ENCODE measurements at places on chromosomes 2 and 18.

GRCh38 chr2:79128406-79128805 is 8.1 kb downstream of the REG1A start:
- no peak for DNase-seq

DNA sequence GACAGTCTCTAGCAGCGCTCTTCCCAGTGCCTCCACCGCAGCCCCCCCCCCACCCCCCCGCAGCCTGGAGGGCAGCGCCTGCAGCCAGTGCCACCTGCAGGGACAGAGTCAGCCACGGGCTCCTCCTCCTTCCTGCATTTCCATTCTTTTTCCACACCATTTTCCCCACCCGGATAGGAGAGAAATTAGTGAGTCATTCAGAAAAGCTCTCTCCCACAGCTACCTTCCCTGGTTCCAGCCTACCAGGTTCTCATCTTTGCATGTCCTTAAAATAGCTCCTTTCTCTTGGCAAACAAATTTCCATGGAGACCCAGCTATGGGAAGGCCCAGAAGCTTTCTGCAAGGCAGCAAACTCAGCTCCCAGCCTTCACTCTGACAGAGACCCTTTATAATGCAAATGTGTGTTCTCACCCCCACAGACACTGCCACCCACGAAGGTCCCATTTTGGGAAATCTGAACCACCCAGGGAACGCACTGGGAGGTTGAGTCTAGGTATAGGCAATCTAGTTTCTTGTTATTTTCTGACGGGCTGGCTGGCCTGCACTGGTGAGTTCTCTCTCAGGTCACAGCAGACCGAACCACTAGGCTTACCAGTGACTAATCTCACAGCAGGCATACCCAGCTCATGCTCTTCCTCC is 41.8 kb upstream of the ATG16L1 start:
- no peak for DNase-seq

- DNase-seq = no peak
Observed at GRCh38 chr2:104845552-104845931, 8.4 kb upstream of the POU3F3 start.

- no peak for DNase-seq
Observed at GRCh38 chr2:220410296-220410695, 782.9 kb downstream of the SLC4A3 start.

DNA sequence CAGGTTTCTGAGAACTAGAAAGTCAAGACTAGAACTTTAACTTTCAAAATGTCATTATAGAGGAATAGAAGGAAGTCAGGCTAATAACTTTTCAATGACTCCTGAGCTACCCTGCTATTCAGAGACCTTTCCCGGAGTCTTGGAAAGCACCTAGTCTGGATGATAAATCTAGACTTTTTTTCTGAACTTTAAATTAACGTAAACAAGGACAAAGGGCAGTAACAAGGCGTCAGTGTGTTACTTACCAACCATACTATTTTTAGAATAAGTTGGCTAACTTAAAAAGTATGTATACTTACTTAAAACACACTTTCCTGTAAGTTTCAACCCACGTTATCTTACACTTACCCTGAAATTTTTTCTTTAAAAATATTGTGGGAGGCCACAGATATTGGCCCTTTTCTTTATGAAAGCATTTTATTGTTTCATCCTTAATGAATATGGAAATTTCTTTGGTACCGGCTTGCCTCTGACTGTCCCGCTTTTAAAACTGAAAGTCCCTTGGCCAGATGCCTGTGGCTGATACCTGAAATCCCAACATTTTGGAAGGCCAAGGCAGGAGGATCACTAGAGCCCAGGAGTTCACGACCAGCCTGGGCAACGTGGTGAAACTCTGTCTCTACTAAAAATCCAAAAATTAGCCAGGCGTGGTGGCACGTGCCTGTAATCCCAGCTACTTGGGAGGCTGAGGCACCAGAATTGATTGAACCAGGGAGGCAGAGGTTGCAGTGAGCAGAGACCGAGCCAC is 9.7 kb downstream of the PMAIP1 start:
- DNase-seq = no peak

DNA sequence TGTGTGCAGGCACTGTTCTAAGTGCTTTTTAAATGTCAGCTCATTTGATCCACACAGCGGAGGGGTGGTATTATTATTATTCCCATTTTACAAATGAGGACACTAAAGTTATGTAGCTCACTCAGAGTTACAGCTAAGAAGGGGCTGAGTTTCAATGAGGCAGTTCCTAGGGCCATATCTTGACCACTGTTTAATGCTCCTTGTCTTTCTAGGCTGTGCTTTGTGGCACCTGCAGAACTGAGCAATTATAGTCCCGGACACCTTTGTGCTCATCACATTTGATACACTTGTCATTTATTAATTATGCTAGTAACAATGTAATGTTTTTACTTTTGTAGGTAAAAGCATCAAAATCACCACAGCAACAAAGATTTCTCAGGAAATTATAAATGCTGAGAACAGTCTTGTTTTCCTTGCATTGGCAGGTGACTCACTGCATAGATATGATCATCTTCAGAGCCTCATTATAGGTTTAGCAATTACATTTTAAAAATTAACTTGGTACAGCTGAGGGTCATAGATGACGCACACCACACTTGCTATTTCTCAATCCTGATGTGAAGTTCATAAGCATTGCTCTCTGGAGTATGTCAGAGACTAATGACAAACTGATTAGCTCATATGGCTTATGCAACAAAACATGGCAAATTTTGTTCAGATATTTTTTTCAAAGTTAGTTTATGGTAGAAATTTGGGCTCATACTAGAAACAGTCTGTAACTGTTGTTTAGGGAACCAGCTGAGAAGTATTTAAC is 366.8 kb downstream of the TGIF1 start:
- no peak for DNase-seq

DNA sequence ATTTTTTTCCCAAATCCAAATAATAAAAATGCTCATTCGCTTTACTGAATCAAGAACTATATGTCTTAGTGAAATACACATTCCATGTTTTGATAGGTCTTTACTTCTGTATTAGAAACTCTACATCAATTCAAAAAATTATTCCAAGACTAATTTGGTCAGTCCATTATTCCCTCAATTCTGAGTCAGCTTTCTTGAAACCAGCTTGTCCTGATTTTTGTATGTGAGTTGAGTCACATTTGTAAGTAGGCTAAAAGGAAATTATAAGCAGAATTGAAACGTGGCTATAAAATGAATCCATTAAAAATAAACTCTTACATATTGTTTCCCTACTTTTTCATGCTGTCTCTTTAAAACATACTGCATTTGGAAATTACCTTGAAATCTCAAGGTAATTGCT is 113.0 kb downstream of the DNER start:
- no peak for DNase-seq

- DNase-seq = no peak
Observed at GRCh38 chr18:37218022-37218590, 347.5 kb downstream of the CELF4 start.

GRCh38 chr18:56789004-56789888 is 138.1 kb downstream of the WDR7 start:
- DNase-seq = no peak

GRCh38 chr18:8247700-8248099 is 361.5 kb upstream of the RAB12 start:
- no peak for DNase-seq

DNA sequence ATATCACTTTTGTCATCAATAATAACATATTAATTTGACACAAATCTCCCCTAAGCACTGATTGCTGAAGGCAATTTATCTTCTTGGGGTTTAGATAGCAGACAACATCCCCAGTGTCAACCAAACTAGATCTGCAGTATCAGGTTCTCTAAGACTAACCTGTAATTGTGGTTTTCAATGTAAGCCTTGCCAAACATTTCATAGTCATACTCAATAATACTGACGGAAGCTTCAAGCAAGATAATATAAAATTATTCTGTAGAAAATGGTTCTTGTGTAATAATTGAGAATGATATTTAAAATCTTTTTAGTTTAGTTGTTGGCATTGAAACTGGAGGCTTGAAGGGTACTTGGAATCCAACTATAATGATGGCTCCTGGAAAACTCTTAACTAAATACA is 186.3 kb downstream of the RIT2 start:
- DNase-seq = no peak

DNA sequence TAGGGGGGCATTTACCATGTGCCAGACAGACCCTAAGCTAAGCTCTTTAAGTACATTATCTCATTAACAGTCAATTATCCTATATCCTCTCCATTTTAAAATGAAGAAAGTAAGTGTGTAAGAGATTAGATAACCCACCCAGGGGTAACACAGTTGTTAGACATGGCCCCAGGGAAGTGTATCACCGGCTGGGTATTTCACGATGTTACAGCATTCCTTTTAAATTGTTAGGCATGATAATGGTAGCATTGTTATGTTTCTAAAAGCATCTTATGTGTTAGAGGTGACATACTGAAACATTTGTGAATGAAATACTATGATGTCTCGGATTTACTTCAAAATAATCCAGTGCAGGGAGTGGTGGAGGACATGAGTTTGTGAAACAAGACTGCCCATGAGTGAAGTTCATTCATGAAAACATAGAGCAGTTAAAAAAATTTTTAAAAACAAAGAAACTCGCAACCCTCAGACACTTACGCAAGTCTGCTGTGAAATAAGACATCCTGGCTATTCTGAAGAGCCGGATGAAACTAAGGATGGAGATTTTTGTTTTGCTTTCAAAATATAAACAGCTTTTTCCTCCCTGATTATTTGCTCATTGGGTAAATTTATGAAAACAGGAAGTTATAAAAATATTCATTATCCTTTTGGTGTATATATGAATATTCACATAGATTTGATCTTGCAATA is 54.9 kb downstream of the IL1RL2 start:
- no peak for DNase-seq

GRCh38 chr18:68219274-68219673 is 495.6 kb downstream of the TMX3 start:
- DNase-seq = no peak

DNA sequence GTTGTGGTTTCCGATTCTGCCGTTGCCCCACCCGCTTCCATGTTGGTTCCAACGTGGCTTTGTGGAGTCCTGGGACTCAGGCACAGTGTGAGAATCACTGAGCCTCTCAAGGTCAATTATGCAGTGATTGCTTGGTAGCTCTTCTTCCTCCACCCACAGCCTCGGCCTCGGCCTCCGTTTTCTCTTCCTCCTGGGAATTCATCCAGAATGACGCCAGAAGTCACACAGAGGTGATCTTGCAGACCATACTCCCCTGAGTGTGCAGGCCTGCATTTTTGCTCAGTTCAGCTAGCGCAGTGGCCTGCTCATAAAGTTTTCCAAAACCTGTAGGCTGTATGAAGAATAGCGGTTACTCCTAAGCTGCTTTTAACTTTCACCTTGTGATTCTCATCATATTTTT is 273.3 kb downstream of the GBX2 start:
- no peak for DNase-seq

GRCh38 chr2:165857876-165858275 is 63.8 kb upstream of the GALNT3 start:
- DNase-seq = no peak

DNA sequence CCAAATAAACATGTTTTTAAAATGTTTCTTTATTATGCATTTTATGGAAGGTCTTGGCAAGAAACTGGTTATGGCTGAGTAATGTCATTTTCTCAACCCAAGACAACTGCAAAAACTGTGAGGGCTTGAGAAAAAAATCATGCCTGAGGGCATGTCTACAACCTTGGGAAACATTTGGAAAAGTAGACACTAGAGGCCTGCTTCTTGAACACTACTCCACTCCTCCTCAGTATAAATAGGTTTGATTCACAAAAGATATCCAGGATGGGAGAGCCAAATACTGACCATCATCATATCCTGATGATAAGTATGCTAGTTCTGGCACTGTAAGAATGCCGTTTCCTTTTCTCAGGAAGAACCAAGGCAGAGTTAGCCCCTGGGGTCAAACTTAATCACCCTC is 71.1 kb downstream of the OSR1 start:
- no peak for DNase-seq

DNA sequence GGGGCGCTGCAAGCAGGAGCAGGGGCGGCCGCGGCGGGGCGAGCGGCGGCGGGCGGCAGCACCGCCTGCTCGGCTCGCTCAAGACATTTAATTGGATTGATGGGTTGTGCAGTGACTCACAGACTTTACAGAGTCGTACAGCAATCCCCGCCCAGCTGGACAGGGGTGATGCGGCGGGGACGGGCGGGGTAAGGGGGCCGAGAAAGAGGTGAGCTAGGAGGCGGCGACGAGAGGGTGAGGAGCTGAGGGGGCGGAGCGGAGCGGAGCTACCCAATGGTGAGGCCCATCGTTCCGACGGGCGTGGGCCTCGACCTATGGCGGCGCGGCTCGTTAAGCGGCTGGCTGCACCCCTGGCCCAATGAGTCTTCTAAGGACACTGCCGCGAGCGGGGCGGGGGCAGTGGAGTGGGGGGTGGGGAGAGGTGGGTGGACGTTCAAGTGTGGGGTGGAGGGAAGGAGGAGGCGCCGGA is 97.1 kb upstream of the SERTAD2 start:
- peak; percentile 100 for DNase-seq

- DNase-seq = no peak
Observed at GRCh38 chr2:207955456-207955855, 69.9 kb downstream of the PLEKHM3 start.

DNA sequence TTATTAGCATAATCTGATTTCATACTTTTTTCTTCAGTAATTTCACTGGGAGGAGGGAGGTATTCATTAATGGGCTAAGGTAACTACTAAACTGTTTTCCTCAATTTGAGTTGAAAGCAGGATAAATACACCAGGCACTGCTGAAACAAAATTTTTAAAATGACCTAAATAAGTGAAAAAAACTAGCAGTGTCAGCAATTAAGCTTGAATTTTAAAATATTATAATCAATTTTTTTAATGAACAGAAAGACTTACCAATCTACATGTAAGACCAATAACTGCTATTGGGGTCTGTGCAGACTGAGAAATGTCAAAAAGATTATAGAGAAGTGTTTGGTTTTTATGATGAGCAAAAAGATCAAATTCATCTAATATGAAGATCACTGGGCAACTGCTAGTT is 68.4 kb downstream of the ORC4 start:
- DNase-seq = no peak

DNA sequence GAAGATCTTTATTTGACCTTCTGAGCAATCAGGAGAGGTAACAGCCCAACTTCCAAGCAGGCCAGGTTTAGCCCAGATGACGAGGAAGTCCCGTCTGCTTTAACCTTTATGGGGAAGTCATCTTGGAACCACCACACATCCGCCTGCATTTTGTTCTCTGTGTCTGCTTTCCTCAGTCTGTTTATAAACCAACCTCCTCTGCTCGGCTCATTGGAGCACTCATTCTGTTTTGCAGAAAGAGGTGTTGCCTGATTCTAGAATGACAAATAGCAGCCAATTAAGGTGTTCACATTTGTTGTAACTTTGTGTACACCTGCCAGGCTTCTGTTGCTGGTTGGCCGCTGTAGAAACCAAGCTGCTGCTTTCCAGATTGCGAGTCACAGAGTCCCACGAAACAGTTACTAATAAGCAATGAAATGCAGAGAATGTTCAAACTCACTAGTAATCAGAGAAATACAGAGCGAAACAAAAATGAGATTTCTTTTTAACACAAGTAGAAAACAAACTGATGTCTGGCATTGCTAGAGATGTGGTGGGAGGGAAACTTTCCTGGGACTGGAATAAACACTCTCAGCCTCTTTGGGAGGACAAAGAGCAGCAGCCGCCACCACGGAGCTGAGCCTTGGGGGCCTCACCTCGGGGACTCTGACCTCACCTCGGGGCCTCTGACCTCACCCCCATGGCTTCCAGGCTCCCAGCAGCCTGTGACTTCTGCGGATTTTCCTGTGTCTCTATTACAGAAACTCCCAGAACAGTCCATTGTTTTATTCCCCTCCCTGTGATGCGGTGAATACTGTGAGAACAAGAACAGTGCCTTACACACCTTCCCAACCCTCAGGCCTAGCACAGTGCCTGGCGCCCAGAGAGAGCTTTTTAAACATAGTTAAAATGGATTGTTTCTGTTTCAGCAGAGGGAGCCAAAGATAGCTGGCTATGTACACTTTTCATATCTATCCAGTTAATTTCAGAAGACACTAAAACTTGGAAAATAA is 64.0 kb downstream of the MBP start:
- no peak for DNase-seq

GRCh38 chr18:43571078-43571689 is 293.9 kb upstream of the SYT4 start:
- peak; percentile 13 for DNase-seq
